ENCODE measurements at places on chromosomes 12 and 14.

GRCh38 chr14:29757711-29758233 lies 169.9 kb downstream of the PRKD1 start:
- DNase-seq: no peak

DNA sequence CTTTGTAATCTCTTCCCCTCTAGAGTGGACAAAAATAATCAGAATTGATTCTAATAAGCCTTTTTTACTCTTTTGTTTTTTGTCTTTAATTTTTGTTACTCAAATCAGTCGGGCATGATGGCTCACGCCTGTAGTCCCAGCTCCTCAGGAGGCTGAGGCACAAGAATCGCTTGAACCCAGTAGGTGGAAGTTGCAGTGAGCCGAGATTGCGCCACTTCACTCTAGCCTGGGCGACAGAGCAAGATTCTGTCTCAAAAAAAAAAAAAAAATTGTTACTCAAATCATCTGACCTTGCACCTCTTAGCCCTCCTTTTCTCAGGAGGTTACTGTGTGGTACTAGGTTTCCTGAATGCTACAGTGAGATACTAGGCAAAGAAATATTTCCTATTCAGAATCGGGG lies 280.6 kb downstream of the PDZRN4 start:
- no peak for DNase-seq

DNA sequence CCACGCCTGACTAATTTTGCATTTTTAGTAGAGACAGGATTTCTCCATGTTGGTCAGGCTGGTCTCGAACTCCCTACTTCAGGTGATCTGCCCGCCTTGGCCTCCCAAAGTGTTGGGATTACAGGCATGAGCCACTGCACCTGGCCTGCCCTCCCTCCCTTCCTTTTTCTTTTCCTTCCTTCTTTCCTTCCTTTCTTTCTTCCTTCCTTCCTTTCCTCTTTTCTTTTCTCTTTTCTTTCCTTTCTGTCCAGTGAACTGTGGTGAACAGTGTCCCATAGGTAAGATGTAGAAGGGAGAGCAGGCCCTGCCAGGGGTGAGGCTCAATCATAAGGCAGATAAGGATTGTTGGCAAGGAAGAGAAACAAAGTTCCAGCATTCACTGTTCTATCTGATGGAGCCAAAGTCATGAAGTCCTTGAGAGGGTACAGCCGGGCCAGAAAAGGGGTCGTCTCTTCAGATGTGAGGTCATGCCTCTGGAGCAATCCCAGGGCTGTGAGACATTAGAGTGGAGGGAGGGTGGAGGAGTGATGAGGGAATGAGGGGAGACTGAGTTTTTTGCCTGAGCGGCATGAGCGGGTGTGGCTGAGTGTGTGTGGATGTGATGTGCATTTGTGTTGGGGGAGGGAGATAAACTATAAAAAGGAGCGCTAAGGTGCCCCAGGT lies 4.2 kb upstream of the MLF2 start:
- no peak for DNase-seq

- no peak for DNase-seq
These were observed 280.5 kb downstream of the DPF3 start for GRCh38 chr14:72613231-72613974.

DNA sequence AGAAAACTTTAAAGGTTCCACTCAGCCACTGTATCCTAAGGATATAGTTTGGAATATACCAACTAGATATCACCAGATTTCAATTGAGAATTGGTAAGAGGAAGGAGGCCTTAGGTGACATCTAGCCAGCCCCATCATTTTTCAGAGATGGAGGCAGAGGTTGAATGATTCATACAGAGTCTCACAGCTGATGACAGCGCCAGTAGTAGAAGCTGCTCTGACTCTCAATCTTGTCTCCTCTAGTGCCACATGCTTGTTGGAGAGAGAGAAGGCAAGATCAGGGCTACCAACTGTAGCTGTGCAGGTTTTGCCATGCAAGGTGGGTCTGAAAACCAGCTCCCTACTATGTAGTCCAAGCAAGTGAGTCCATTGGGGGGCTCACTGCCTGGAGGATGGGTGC lies 6.1 kb downstream of the FRMD6 start:
- DNase-seq: no peak

- DNase-seq: no peak
These were observed 22.7 kb upstream of the ANKRD9 start for GRCh38 chr14:102532204-102532658.

DNA sequence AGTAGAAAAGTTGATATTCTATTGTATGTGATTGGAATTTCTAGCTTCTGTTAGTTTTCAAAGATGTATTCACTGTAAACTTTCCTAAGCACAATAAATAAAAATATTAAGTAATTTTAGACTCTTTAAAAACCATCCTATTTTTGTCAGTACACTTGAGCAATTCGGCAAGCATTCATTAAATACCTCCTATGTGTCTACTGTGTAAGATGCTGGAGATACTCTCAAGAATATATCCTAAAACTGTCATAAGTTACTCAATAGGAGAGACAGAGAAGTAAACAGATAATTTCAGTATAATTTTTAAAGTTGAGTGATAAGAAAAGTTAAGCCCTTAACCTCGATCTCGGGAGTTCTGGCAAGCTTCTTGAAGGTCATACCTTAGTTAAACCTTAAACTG lies 46.1 kb downstream of the FANCM start:
- no peak for DNase-seq

GRCh38 chr14:101129521-101130167 lies 226.1 kb upstream of the RTL1 start:
- DNase-seq: no peak

- DNase-seq: no peak
These were observed 38.0 kb upstream of the ESRRB start for GRCh38 chr14:76337635-76338545.

- DNase-seq: no peak
These were observed 11.9 kb downstream of the STYX start for GRCh38 chr14:52741865-52742264.

DNA sequence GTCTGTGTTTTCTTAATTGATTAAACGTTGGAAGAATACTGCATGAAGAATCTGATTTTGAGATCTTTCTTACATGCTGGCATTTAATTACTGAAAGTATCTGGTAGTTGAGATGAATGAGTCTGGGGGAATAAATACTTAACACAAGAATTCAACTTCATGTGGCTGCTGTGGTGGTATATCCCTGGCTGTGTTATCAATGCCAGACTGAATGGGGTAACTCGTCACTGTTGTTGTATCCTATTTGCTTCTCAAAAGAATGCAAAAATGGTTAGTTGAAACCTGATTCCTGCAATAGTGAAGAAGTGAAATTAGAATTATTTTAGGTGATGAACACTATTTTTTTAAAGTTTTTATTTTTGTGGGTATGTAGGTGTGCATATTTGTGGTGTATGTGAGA lies 72.5 kb downstream of the HMGA2 start:
- no peak for DNase-seq

All from NCI-H1417 treated with DMSO at 0.1 percent for 48 hours (cell line).